ENCODE measurements at places on chromosomes 12 and 14. TPM values are rescaled to one million over a fixed set of nuclear protein-coding genes. Genes with fewer than 3 reads are reported as not detected.

Gene TAS2R31
- total RNA-seq, result 20.1 TPM

Gene CD163
- total RNA-seq, result 596 TPM

GRCh38 chr12:119578112-119578511 lies 15.5 kb upstream of the TMEM233 start:
- H3K4me1 ChIP-seq, result no peaks in the 10 kb centered on the region
- H3K36me3 ChIP-seq, result no peaks in the 10 kb centered on the region
- no peak overlapping the region for H3K4me3 ChIP-seq
- peaks cover 3% of the 10 kb centered on the region for H3K27me3 ChIP-seq

Gene PLA2G1B
- 6.5 TPM for total RNA-seq

GRCh38 chr12:123102781-123103503 lies 47.9 kb downstream of the PITPNM2 start:
- H3K27ac ChIP-seq, result no peak overlapping the region
- H3K4me1 ChIP-seq, result peaks cover under 1% of the 10 kb centered on the region
- DNase-seq, result no peak
- H3K4me3 ChIP-seq, result no peak overlapping the region
- H3K36me3 ChIP-seq, result no peaks in the 10 kb centered on the region

Gene ZNF891
- 6.2 TPM for total RNA-seq

Gene PRPH
- 0.67 TPM for total RNA-seq

DNA sequence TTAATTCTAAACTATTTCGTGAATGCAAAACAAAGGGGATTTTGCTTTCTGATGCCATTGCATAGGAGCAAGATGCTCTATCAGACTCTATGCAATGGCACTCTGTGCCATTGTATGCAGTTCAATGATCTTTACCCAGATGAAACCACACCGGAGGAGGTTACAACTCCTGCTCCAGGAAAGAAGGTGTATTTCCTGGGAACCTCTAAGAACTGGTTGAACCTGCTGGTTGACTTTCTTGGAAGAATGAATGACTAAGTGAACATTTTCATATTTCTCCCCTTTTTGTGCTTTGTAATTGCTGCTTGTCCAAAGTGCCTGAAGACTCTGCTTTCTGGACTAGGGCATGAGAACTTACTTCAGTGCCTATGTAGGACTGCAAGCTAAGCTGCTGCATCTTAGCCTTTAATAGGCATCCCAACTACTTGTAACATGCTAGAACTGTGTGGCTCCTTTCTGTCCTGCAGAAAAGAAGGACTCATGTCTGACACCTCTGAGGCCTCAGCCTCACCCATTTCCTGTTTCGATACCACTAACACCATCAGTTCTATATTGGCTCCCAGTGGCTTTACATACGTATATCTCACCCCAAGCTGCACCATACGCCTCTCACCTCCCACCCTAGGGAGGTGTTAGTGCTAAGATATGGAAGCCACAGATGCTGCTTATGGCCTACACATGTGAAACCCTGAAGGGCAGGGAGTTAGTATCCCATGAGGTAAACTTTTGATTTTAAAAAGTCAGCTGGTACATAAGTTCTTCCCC lies 193.5 kb upstream of the CNOT2 start:
- no peaks in the 10 kb centered on the region for H3K36me3 ChIP-seq
- H3K4me3 ChIP-seq, result no peak overlapping the region
- no peaks in the 10 kb centered on the region for H3K27me3 ChIP-seq
- H3K27ac ChIP-seq, result no peak overlapping the region
- DNase-seq, result no peak

Gene TSHR
- total RNA-seq, result 0.31 TPM

Gene AKT1
- 161 TPM for total RNA-seq

- no peaks in the 10 kb centered on the region for H3K4me1 ChIP-seq
- DNase-seq, result no peak
- no peak overlapping the region for H3K4me3 ChIP-seq
- no peaks in the 10 kb centered on the region for H3K27me3 ChIP-seq
- H3K36me3 ChIP-seq, result no peaks in the 10 kb centered on the region
Measured at GRCh38 chr14:59530349-59530748, 46.0 kb downstream of the JKAMP start.

Gene ALKBH2
- total RNA-seq, result 18.2 TPM

Measured in lung (tissue), 17 donors.